Osteocyte (in vitro differentiated cells): ENCODE measurements at places on chromosomes 1 and 21.

GRCh38 chr1:225998560-225999226 is 450 bp downstream of the SDE2 start:
- DNase-seq, result no peak

DNA sequence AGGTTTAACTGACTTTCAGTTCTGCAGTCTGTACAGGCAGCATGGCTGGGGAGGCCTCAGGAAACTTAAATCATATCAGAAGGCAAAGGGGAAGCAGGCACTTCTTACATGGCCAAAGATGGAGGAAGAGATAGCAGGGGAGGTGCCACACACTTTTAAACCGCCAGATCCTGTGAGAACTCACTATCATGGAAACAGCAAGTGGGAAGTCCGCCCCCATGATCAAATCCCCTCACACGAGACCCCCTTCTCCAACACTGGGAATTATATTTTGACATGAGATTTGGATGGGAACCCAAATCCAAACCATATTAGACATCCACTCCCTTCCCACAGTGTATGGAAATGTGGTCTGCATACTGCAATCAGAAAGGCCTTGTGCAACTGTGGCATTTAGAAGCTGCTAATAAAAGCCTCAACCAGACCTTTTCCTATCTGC is 148.2 kb downstream of the FCRL5 start:
- no peak for DNase-seq

DNA sequence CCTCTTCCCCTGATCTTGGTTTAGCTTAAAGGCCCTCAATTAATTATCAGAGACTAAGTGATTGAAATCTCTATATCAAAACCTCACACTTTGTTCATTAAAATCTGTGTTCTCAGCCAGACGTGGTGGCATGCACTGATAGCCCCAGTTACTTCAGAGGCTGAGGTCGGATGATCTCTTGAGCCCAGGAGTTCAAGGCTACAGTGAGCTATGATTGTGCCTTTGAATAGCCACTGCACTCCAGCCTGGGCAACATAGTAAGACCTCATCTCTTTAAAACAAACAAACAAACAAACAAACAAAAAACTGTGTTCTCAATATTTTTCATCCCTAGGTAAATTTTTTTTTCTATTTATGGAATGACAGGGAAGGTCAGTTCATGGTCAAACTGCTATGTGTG is 18.7 kb downstream of the TRMT13 start:
- DNase-seq, result no peak

GRCh38 chr1:156368889-156369684 is at the start of gene RHBG:
Gene RHBG, plus strand, starts transcription at chr1:156369211. Its CDS starts 39 bp downstream, at chr1:156369250.
- DNase-seq, result no peak

- no peak for DNase-seq
Observed at GRCh38 chr1:198929111-198929604, 290.3 kb downstream of the PTPRC start.

DNA sequence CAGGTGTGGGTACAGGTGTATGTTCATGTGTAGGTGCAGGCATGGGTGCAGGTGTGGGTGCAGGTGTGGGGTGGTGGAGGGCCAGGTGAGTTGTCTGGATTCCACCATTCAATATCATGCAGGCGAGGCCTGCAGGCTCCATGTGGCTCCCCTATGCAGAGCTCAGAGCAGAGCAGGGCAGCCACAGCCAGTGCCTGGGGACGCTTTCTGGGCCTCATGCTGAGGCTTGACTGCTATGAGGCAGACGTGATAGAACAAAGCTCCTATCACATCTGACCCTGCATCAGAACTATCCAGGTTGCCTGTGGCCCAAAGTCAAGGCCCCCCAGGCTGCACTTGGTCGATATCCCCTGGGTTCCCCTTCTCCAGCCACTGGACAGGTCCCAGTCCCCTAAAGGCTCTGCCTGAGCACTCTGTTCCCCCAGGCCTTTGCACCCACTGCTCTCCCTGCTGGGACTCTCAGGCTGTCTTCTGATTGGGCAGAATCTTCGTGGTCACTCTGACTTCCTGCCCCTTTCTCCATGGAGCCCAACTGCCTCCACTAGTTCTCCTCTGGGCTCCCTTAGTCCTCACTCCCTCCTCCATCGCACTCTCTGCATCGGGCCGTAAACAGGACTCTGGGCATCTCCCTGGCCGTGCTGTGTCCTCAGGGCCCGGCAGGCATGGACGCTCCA is 78.6 kb upstream of the ACTL8 start:
- DNase-seq, result no peak

- DNase-seq, result no peak
Observed at GRCh38 chr1:240294566-240294965, 202.9 kb downstream of the FMN2 start.

DNA sequence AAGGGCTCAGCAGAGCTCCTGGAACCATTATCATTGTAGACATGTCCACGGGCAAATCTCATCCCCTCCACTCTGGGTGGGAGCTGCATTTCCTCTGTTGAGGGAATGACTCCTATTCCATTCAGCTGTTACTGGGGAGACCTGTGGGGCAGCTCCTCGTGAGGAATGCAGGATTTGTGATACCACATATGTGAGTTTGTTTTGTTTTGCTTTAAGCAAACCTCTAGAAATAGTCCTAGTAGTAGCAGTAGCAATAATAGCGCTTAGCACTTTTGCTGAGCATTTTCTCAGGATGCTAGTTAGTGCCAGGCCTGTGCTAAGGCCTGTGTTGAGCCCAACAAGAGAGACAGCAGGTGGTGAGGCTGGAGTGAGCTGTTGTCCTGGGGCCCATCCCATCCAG is 10.8 kb downstream of the OLIG1 start:
- DNase-seq, result no peak

DNA sequence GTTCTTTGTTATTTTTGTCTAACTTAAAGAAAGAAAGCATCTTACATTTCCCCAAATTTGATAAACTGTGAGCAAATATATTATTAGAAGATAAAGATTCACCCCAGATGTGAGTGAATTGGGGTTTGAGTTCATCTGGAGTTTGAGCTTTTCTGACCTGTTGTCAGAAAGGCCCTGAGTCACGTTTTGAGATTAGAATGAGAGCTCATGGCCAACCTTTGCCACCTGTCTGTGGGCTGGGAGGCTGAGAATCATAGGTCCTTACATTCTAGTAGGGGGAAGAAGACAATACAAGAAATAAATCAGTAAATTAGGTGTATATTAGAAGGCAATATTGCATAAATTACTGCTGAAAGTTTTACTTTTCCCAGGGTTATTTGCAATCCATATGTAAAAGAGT is 22.3 kb downstream of the STYXL2 start:
- no peak for DNase-seq

DNA sequence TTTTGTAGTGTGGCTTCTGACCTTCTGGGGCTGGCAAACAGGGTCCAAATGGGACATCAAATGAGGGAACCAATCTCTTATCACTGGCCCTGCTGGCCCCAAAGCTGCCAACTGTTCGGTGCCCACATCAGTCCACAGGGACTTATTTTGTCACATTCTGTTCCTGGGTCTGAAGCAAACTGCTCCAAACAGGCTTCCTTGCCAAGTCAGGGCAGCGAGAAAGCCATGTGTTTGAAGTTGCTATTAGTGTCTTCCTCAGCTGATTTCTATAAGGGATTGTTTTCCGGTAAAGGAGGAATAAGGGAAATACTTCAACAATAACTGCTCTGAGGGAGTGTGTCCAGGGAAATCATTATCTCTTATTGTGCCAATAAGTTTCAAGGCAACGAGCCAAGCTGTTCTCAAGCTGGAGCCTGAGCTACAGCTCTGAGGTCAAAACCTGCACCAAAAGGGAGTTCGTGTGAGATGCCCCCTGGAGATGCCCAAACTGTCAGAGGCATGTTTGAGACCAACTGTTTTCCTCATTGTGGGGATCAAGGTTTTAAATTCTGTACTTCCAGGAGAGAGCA is 381.4 kb upstream of the PROX1 start:
- DNase-seq, result no peak

GRCh38 chr1:70979881-70980280 is 67.7 kb downstream of the PTGER3 start:
- no peak for DNase-seq

DNA sequence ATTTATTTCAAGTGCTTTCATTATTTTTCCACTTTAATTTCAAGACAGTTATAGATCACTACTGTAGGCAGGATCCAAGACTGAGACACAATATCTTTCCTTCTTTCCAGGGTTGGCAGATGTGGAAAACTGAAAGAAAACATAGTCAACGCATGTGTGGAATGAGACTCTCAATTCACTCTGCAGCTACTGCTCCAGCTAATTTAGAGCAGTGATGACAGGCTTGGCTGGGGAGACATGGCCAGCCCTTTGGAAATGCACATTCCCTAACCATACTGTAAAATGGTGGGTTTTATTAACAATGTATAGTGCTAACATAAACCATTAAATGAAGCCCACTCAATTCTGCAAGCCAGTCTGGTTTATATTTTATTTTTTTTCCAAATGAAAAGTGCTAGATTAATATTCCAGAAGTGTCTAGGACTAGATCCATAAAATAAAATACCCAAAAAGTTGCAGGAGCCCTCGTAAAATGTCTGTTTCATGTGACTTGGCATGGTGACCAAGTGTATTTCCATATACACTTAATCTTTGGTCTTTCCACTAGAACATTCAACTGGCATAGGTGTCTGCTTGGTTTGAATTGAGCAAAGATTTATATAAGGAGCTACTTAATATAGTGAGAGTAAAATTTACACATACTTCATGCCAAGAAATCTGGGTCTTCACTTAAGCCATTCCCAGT is 32.9 kb downstream of the COL11A1 start:
- no peak for DNase-seq

DNA sequence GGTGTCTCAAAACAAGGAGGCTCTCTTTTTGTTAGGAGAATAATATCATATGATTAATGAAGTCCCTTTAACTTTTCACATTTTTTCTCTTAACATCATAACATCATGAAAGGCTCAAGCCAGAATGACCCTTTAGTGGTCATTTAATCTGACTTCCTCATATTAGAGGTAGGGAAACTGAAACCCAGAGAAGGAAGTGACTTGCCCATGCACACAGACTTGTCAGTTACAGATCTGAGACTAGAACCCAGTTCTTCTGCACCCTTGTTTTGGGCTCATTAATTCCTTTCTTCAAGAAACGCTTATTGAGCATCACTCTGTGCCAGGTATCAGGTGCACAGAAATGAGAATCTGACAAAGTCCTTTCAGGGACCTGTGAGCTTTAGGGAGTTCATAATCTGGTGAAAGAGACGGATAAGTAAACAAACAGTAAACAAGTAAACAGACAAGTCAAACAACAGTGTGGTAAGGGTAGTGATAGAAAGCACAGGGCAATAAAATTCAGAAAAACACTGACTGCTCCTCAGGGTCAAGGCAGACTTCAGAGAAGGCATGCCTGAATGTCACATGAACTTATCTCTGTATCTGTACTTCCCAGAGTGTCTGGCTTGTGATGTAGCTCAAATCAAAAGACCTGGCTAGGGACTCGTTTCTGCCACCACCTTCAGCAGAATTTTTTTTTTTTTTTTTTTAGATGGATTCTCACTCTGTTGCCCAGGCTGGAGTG is 38.3 kb upstream of the OSBPL9 start:
- DNase-seq, result no peak

- no peak for DNase-seq
Observed at GRCh38 chr1:68112835-68113243, 62.4 kb upstream of the DIRAS3 start.

DNA sequence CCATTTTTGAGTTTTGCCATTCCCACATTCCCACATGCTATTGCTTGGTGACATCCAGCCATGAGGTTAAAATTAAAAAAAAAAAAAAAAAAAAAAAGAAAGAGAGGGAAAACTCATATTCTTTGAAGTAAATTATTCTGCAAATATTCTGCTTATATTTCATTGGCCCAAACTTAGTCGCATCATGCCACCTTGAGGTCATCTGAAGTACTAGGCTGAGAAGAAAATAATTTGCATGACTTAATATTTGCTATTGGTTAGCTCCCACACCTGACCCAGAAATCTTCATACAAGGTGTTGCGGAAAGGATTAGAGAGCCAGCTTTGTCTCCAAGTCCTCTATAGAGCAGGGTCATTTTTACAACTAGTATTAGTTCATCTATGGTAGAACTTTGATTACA is 2206.0 kb downstream of the MRPL39 start:
- DNase-seq, result no peak

GRCh38 chr1:11649624-11650330 is 4.5 kb downstream of the FBXO2 start:
- DNase-seq, result no peak

- DNase-seq, result peak; percentile 96
Observed at GRCh38 chr1:23825076-23825761, at the start of gene HMGCL. Gene HMGCL, minus strand, starts transcription at chr1:23825429. Its CDS starts 14 bp downstream, at chr1:23825415.
